Gastrocnemius medialis (tissue), 4 donors: ENCODE measurements at places on chromosomes 11 and 22. TPM values are rescaled to one million over a fixed set of nuclear protein-coding genes. Genes with fewer than 3 reads are reported as not detected.

DNA sequence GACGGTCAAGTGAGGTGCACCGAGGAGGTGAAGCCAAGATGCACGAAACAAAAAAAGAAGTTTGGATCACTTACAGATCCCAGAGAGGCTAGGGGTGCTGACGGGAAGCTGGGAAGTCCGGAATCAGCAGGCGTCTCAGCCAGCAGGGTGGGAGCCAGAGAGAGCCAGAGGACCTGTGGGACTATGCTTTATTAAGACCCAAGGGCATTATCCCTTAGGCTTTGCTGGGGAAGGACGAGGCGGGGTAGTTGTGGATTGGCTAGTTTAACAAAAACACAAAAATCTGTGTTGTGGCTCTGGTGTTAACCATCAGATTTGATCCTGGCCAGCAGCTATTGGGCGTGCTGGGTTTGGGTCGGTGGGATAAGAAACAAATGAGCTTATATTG lies 427.1 kb downstream of the DYNC2H1 start:
- H3K27ac ChIP-seq: no peak overlapping the region
- H3K27me3 ChIP-seq: no peaks in the 10 kb centered on the region
- DNase-seq: no peak
- peaks cover 16% of the 10 kb centered on the region for H3K4me1 ChIP-seq
- H3K4me3 ChIP-seq: peak overlapping the region; percentile 48

GRCh38 chr11:37896016-37896415 lies 1298.0 kb upstream of the RAG2 start:
- H3K27ac ChIP-seq: no peak overlapping the region
- no peaks in the 10 kb centered on the region for H3K4me1 ChIP-seq
- H3K36me3 ChIP-seq: no peaks in the 10 kb centered on the region
- H3K4me3 ChIP-seq: no peak overlapping the region

GRCh38 chr11:119460582-119460981 lies 37.6 kb upstream of the THY1 start:
- H3K4me3 ChIP-seq: no peak overlapping the region
- peaks cover 2% of the 10 kb centered on the region for H3K4me1 ChIP-seq
- no peak for DNase-seq
- H3K36me3 ChIP-seq: no peaks in the 10 kb centered on the region
- no peak overlapping the region for H3K27ac ChIP-seq

- no peaks in the 10 kb centered on the region for H3K27me3 ChIP-seq
- no peak for DNase-seq
- H3K4me1 ChIP-seq: no peaks in the 10 kb centered on the region
- H3K4me3 ChIP-seq: no peak overlapping the region
- no peaks in the 10 kb centered on the region for H3K36me3 ChIP-seq
- H3K27ac ChIP-seq: no peak overlapping the region
Measured at GRCh38 chr11:13184295-13184794, 93.2 kb upstream of the BMAL1 start.

Gene CASP5
- not detected for total RNA-seq

Gene USP2
- total RNA-seq: 105 TPM

Gene MTMR2
- 5.3 TPM for total RNA-seq
